H4 (cell line): ENCODE measurements at places on chromosomes 16 and 17.
A peak's percentile ranks its signal among the peaks of the same experiment; 100 is the strongest.

GRCh38 chr17:39716073-39716818 is 14.1 kb downstream of the MIEN1 start:
- DNase-seq = no peak

DNA sequence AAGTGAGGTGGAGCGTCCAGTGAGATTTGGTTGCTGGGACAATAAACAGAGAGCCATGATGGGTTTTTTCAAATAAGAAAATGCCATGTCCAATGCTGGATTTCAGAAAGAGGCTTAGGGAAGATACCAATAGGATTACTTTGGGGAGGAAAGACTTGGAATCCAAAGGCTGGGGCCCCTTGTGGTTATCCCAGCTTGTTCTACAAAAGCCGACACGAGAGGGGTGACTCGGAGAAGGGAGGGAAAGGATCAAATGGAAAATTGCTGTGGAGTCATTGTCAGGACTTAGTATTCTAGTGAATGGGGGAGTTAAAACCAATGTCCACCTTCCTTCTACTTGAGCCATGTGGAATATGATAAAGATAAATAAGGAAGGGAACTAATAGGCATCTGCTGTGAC is 305.5 kb downstream of the SOX9 start:
- no peak for DNase-seq

GRCh38 chr17:40466298-40466971 is 23.2 kb downstream of the IGFBP4 start:
- DNase-seq = no peak

DNA sequence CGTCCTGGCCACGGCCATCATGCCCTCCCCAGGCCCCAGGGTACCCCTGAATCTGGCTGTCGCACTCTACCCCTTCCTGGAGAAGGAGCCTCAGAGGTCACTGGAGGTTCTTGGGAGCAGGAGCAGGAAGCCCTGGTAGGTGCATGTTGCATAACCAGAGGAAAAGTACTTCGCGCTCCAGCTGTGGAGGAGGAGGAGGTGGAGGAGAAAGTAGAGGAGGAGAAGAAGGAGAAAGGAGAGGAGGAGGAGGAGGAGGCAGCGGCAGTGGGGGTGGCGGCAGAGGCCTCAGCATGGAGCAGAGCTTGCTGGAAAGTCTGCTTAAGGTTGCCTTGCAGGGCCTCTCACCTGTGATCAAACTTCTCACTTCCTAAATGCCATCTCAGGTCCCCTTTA is 61.8 kb downstream of the BAIAP2 start:
- DNase-seq = peak; percentile 39

- DNase-seq = no peak
Observed at GRCh38 chr17:5661491-5662125, 77.3 kb upstream of the NLRP1 start.

- no peak for DNase-seq
Observed at GRCh38 chr17:44320066-44320465, 4.6 kb downstream of the SLC25A39 start.
